ENCODE measurements at places on chromosomes 6 and 20.

DNA sequence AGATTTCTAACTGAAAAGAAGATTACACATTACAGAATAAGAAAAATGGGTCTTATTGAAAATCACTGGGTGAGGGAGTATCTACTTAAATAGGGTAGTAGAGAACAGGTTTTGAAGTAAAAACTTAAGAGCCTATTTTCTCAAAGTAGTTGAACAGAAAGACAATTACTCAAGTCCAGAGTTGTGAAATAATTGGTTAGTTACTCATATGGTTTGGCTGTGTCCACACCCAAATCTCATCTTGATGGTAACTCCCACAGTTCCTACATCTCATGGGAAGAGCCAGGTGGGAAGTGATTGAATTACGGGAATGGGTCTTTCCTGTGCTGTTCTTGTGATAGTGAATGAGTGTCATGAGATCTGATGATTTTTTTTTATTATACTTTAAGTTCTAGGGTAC is 1035.3 kb upstream of the GJE1 start:
- no peak for DNase-seq

- peak; percentile 54 for DNase-seq
Observed at GRCh38 chr6:28281288-28282064, at the start of gene PGBD1. Gene PGBD1 (plus strand): TSS chr6:28281572. CDS start chr6:28283814, 2,242 bp downstream.

GRCh38 chr20:8094415-8094818 is 37.6 kb upstream of the PLCB1 start:
- peak; percentile 17 for DNase-seq

GRCh38 chr6:112639391-112639831 is 292.3 kb downstream of the RFPL4B start:
- no peak for DNase-seq

GRCh38 chr6:1123386-1124375 is 188.2 kb upstream of the FOXQ1 start:
- no peak for DNase-seq

- no peak for DNase-seq
Observed at GRCh38 chr6:139137706-139138105, 2.8 kb downstream of the HECA start.

- no peak for DNase-seq
Observed at GRCh38 chr6:19759117-19759880, 77.9 kb upstream of the ID4 start.

GRCh38 chr6:35984701-35985100 is 39.7 kb downstream of the SLC26A8 start:
- no peak for DNase-seq

DNA sequence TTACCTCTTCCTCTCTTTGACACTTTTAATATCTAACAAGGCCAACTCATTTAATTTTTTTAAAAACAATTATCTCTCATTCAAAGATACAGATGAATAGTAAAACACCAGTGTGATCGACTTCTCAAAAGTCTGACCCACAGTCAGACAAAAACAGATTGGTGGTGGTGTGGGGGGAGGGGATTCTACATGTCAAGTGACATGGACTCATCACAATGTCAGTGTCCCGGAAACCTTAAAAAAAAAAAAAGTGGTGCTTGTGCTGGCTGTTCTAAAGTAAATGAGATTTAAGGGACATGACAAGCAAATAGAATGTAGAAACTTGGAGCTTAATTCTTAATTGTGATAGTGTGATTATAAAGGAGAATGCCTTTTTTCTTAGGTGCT is 16.3 kb upstream of the RFPL4B start:
- no peak for DNase-seq

GRCh38 chr6:21102624-21103023 is 490.9 kb upstream of the SOX4 start:
- DNase-seq = no peak

GRCh38 chr6:137873273-137873762 is 6.3 kb downstream of the TNFAIP3 start:
- no peak for DNase-seq

GRCh38 chr6:44925100-44925739 is 402.9 kb upstream of the RUNX2 start:
- no peak for DNase-seq

GRCh38 chr6:46626228-46626909 is 26.2 kb downstream of the CYP39A1 start:
- DNase-seq = peak; percentile 72

DNA sequence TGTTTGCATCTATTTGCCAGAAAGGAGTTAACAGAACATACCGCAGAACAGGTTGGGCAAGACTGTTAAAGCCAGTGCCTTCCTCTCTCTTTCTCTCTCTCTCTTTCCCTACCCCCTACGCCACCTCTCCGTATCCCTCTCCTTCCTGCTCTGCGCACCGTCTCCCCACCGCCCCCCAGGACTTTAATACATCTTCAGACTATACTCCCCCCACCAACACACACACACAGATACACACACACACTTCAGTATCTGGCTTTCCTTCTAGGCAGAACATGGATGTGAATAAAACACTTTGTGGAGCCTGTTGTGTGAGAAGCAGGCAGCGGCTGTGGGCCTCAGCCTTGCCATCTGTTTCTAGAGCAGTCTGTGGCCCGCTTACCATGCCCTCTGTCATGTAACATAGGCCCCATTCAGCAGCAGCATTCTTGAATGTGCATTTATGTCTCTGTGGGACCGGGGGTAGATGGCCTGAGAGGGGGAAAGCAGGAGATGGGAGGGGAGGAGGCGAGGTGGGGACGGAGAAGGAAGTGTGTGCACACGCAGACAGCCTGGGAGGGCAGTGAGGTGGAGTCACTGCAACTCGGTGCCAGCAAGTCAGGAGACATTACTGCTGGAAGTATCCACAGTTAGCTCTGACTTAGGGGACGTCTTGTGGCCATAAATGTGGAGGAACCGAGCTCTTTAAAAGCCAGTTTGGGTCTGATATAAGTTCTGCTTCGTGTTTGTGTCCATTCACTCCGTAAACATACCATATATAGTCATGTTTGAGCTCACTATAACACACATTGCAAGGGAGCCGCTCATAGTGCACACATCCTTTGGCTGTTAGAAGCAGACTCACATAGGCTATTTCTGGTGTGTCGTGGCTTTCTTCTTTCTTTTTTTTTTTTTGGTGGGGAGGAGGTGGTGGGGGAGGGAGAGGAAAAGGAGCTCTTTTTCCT is 38.4 kb downstream of the RREB1 start:
- DNase-seq = no peak

GRCh38 chr20:2173186-2173585 is 71.6 kb downstream of the STK35 start:
- no peak for DNase-seq

DNA sequence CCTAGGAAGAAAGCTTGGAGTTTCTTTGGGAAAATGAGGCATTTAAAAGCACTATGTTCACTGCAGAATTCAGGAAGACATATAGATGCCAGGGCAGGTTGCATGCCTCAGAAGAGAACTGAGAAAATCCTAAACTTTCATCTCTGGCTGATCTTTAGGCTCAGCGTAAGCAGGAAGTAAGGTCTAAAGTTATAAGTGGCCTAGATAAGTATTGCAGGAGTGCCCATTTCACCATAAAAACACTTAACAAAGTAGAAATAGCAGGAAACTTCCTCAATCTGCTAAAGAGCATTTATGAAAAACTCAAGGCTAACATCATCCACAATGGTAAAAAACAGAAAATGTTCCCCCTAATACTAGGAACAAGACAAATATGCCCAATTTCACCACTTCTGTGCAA is 320.3 kb downstream of the BMP2 start:
- DNase-seq = no peak

DNA sequence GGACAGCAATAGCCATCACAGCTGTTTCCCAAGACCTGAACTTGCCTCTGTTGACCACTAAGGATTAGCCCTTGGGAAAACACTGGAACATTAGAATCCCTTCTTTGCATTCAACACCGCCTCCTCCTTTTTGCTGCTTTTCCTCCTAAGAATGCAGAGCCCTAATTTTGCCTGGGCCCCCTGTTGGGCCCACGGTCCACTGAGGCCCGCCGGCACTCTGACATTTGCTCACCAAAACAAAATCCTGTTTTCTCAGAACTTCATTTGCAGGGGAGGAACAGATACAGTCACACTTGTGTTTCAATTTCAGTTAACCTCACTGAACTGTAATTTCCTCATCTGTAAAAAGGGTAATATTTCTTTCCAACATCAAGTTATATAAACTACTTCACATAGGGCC is 116.0 kb upstream of the JARID2 start:
- no peak for DNase-seq

GRCh38 chr6:90294008-90294511 is 2.6 kb downstream of the BACH2 start:
- no peak for DNase-seq

- DNase-seq = no peak
Observed at GRCh38 chr20:48864738-48865318, 37.0 kb upstream of the PREX1 start.

- DNase-seq = no peak
Observed at GRCh38 chr6:87791029-87791428, 89.0 kb upstream of the AKIRIN2 start.

GRCh38 chr6:97136626-97137358 is 146.2 kb downstream of the MMS22L start:
- DNase-seq = no peak

DNA sequence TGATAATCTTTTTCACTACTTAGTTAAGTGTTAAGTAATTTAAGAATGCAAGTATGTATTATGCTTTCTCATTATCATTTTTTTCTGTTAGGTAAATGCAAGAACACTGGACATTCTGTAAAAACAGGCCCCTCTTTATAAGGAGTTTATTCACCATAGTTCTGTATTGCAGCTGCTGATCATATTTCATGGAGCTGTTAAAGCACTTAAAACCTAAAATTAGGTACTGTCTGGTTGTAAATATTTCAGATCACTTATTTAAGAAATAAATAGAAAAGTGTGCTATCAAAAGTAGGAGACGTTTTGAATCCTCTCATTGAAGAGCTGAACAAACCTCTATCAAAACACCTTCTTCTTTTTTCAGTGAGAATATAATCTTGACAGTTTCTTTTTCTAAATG is 3.9 kb downstream of the EYA4 start:
- DNase-seq = no peak

DNA sequence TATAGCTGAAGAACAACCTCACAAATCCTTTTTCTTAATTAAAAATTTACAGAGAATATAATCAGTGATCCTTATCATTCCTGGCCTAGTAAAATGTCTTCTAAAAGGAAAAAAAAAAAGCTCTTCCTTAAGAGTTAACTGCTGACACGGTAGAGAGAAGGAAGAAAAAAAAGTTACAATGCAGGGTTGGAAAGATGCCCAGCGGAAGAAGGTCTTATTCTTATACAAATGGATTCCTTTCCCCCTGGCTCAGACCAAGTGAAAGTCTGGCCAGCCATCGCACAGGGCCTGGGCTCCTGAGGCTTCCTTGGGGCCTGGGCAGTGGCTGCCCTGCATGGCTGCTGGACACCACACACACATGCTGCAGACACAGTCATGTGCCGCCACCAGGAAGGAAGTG is 688.6 kb downstream of the TENT5A start:
- no peak for DNase-seq

DNA sequence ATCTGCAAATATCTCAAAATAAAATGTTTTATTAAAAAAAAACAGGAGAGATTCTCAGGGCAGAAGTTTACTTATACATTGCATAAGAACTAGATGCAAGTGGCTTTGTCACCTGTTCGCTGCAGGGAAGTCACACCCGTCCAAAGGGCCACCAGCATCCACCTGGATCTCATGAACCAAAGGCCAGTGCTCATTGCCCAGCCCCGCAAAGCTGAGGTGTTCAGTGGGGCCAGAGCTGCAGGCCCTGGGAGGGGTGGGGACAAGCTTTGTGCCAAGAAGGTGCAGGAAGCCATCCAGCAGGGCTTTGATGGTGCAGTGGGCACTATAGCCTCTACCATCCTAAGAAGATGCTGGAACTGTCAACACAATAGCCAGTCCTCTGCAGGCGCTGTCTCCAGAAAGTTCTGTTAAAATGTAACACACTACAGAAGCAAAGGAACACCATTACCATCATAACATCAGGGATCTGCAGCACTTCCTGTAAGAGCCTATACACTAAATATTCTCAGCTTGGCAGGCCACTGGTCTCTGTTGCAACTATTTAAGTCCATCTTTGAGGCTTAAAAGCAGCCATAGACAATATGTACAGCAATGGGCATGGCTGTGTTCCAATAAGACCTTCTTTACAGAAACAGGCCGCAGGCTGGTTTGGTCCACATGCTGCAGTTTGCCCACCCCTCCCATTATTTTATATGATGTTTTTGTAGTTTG is 15.7 kb upstream of the CD93 start:
- no peak for DNase-seq

GRCh38 chr20:38034108-38034649 is 633 bp downstream of the RPRD1B start:
- DNase-seq = no peak

DNA sequence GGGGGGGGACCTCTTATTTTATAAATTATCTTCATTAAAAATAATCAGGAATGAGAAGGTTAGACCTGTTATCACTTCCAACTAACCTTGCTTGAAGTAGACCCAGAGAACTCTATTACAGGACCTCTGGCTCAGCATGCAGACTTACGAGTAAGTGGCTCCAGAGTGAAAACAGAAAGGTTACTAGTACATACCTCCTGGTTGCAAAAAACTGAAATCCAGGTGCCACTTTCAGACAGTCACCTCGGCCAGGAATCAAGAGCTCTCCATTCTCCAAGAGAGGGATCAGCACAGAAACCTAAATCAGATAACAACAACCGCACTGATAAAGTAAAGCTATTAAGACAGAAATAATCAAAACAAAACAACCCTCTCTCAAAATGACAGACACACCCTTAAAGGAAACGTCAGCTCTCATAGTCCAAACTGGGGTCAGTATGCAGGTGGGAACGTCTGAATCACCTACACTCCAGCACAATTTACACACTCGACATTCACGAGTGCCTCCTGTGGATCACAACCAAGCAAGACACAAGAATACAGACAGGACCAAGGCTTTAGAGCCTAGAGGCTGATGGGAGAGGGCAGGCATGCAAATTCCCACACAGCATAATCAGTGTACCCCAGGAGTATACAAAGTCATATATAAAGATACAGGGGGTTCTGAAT is 31.8 kb downstream of the MDN1 start:
- DNase-seq = no peak

DNA sequence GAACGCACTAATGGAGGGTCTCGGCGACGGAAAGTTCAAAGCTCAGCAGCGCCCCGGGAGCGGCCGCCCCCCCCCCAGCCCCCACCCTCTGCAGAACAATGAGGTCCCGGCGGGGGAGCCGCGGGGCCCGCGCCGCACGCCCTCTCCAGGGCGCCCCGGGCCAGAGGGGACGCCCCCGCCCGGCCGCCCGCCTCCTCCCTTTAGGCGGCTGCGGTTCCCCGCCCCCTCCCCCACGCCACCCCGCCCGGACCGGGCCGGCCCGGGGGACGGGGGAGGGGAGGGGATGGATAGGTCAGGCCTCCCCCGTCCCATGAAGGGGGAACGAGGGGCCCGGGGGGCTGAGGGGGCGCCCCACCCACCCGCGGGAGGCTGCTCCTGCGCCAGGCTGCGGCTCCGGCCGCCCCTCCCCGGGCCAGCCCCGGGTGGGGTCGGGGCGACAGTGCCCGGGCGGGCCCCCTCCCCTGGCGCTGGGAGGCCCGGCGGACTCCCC is 1.5 kb downstream of the NOL4L start:
- no peak for DNase-seq

- DNase-seq = peak; percentile 79
Observed at GRCh38 chr6:30615219-30615957, 1.7 kb downstream of the PPP1R10 start.
